Right renal cortex interstitium (tissue), 3 donors: ENCODE measurements at places on chromosomes 12 and 14.

- DNase-seq, result no peak
Measured at GRCh38 chr14:104537613-104537988, 42.0 kb upstream of the C14orf180 start.

DNA sequence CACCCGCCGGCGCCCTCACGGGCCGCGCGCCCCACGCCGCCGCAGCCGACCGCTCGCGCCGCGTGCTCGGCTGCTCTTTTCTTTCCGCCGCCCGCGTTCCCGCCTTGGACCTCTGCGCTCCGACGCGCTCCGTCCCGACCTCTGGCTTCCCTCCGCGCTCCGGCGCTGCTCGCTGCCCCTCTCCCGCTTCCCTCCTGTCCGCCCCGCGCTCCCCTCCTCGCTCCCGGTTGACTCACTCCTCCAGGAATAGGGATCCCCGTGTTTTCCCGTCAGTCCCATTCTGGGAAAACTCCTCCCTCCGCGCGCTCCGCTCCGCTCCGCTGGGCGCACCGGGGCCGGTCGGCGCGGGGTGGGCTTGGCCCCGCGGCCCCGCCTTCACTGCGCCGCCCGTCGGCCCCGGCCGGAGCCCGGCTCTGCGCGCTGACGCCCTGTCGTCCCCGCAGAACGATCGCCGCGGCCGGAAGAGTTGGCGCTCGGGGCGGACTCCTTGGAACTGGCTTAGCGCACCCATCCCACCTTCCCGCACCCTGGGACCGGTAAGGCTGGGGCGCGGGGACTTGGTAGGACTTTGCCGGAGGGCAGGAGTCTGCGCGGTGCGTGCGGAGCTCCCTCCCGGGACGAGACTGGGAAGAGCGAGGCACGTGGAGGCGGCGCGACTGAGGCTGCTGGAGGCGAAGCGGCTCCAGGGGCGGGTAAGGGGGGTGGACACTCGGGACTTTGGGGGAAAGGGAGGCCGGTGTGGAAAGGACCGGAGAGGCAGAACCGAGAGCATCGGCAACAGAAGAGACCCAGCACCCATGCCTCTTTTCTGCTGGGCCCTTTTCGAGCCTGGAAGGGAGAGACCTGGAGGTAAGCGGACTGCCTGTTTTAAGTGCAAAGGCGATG lies 550 bp downstream of the TEAD4 start:
- DNase-seq, result no peak

DNA sequence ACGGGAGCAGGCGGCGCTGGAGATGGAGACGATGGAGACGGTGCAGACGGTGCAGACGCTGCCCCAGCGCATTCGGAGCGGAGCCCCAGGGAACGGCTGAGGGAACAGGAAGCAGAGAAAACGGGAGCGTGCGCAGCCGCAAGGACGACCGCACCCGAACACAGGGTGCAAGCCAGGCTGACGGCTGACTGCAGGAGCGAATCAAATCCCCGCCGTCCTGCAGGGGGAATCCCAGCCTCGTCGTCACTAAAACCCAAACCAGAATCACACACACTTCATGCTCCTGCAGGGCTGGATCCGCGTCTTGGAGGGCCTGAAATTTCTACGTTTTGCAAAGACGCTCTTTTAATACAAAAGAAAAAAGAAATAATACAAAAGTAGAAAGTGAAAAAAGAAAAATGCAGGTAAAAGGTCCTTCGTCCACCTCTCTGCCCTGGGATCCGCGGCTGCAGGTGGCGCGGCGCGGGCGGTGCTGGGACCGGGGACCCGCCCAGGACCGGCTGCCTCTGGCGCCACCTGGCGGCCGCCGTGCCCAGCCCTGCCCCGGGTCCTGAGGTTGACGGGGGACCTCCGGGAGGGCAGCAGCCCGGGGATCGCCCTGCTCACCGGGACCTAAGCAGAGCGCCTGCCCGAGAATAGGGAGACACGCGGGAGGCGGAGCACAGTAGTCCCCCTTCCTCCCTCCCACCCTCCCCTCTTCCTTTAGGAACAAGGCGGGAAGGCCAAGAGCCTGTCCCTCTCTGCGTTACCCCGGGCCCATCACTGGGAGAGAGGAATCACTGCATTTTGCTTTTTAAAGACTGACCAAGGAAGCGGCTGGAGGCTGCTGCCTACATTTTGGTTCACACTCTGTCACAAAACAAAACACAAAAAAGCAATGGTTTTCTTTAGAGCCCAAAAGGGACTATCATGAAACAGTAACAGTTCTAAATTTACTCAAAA lies 20.1 kb downstream of the STX2 start:
- DNase-seq, result no peak

DNA sequence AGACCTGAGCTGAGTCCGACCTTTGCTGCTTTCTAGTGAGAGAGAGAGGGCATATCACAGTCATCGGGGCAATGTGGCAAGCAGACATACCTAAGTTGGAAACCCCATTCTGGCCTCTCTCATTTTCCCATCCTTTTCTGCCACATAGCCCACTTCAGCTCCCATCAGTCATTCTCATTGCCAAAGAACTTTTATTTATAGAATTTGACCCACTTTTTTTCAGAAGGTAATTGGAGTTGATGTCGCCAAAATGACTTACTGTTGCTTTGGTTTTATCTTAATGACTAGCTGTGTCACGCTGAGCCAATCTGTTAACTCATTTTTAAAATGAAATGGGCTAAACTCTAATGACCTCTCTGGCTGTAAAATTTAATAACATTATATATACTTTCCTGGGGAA lies 63.9 kb upstream of the RMST start:
- no peak for DNase-seq

DNA sequence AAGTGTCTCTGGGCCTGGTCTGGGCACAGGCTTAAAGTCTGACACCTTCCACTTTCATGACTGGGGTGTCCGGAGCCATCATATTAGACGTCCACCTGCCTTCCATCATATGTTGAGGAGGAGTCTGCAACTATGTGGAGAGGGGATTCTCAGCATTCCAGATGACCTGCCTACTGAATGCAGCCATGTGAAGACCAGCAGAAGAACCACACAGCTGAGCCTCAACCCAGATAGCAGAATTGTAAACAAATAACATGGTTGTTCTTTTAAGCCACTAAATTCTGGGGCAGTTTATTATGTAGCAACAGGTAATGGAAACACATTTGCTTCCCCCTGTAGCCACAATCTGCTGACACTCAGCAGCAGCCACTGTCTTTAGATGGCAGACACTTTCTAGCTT lies 4.0 kb upstream of the SLC15A4 start:
- no peak for DNase-seq

GRCh38 chr14:59320763-59321625 lies 132.5 kb downstream of the DAAM1 start:
- no peak for DNase-seq

DNA sequence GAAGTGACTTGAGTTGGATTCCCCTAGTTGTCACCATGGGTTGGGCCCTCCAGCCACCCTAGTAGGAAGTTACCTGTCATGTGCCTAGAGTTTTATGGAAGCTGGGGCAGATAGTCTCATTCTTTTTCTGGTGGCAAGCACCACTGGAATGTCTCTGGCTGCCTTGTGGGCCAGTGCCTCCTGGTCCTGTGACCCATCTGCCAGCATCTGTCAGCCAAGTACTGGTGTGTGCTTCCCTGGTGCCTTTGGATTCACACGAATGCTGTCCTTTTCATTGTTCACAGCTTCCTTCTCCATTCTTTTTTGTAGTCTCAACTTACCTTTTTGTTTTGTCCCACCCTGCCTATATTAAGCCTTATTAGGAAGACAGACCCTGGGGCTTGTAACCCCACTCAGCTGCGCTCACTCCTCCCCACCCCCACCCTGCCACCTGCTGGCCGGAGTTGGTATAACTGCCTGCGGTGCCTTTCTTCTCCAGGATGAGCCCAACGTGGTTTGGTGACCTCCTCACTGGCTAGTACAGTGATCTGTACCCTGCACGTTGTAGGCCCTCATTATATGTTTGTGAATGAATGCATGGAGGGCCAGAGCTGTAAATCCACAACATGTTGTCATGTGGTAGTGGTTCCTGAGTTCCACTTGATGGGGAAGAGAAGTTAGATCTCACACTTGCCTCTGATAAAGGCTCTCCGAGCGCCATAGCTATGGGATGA lies 125.7 kb downstream of the TSPAN9 start:
- DNase-seq, result peak; percentile 57

DNA sequence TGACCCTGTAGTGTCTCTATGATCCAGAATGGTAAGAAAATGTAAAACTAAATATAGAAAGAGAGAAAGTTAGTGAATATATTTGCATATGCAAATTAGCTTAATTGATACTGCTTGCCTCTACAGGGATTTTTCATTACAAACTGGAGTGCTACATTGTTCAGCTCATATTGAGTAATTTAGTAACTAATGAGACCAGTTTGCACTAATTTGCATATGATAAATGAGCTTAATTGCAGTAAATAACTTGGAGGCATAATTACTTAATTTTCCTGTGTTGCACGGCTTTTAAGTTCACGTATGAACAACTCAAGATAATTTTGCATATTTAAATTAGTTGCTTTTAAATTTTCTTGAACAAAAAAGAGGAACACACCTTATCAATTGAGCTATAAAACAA lies 436.5 kb downstream of the NPAS3 start:
- DNase-seq, result no peak

DNA sequence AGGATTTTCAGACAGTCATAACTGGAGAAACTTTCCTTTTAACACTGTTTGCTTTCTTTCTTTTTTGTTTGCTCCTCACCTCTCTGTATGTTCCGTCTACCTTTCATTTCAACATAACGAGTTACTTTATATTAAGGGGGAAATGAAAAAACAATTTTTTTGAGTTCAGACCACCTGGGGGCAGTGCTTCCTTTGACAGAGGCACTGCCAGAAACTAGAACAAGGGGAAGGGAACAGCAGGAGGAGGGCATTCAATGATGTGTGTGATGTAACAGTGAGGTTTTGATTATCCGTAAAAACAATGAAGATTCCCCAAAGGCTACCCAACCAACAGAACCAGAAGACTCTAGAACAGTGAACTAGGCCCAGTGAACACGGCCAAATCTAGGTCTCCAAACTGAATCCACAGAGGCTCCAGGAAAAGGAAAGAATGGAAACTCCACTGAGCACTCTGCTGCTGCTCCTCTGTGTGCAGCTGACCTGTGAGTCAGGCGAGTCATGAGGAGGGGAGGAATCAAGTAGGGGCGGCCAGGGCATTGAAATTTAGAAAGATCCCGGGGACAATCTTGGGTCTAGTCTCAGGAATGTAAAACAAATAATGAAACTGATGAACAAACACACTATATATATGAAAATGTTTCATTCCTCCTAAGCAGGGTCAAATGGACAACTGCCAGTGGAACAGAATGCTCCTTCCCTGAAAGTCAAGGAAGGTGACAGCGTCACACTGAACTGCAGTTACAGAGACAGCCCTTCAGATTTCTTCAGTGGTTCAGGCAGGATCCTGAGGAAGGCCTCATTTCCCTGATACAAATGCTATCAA lies 323.5 kb downstream of the DAD1 start:
- DNase-seq, result no peak
